ENCODE measurements at places on chromosomes 13 and 19.

DNA sequence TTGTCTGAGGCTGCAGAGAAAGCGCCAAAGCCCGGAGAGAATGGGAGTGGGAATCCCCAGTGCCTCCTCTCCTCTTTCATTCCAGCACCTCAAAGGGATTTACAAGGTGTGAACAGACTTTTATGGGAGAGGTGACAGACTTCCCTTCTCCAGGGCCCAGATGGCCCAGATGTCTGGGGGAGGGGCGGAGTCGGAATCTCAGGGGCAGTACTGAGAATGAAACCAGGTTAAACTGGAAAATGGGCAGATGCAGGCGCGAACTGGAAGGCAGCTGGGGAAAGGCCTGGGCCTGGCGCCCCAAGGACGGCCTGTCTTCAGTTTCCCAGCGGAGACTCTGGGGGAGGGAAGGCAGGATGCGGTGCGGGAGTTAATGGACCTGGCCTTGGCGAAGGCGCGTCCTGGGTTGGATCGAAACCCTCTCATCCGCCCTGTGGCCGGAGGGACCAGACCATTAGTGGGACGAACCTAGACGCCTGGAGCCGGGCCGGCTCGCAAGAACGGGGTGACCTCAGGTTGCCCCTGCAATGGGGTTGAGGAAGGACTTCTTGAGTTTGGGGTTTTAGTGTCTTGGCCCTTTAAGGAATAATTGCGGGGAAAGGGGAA lies 592 bp upstream of the TRIP10 start:
- ATAC-seq = no peak

DNA sequence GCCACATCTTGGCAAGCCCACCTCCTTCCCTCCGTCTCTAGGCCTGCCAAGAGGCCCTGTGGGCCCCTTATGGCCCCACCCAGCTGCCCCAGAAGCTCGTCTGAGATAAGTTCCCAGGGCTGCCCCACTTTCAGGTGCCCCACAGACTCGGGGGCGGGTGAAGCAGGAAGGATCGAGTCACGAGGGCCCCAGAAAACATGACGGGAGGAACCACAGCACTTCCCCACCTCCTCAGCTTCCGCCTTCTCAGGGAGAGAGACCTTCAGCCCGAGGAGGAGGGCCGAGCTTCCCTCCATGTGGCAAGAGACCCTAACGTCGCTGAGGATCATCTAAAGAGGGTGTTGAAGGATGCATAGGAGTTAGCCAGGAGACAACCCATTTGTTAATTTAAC lies 4.5 kb upstream of the IL12RB1 start:
- ATAC-seq = peak; percentile 77

DNA sequence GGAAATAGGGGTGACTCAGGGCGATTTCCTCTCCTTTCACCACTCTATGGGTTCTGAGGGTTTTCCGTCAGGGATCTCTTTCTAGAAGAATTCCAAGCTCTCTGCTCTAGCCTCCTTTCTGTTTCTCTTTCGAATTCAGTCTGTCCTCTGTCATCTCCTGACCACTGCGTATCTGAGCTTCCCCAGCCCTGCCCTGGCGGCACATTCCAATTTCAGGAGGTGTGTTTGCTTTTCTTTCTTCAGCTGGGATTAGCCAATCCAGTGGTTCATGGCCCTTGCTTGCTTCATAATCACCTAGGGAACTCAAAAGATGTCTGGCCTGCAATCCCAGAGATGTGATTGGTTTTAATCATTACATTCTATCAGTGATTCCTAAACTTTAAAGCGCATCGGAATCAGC lies 9.4 kb downstream of the IFNL2 start:
- ATAC-seq = no peak

- ATAC-seq = no peak
These were observed 29.6 kb upstream of the TSC22D1 start for GRCh38 chr13:44605721-44606120.

GRCh38 chr13:80101040-80101439 lies 239.9 kb downstream of the SPRY2 start:
- ATAC-seq = no peak

- ATAC-seq = no peak
These were observed 2.4 kb downstream of the MEDAG start for GRCh38 chr13:30908416-30908980.

- ATAC-seq = peak; percentile 83
These were observed at the start of gene SCN1B for GRCh38 chr19:35030257-35031071. SCN1B (plus strand) TSS chr19:35030470; CDS start chr19:35030821, 351 bp downstream.

DNA sequence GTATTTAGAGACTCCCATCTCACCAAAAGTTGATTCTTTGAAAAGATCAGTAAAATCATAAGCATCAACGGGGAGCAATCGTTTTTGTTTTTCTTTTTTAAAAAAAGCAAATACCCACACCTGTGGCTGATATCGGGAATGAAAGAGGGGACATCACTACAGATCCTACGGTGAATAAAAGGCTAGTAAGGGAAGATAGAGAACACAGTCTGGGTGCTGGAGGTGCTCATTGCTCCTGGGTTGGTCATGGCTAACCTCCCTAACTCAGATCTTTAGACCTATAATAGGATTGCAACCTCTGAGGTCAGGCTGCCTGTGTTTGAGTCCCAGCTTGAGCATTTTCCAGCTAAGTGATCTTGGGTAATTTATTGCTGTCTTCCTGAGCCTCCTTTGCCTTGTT lies 1.1 kb downstream of the EHD2 start:
- ATAC-seq = no peak

GRCh38 chr13:86066611-86067365 lies 267.6 kb upstream of the SLITRK6 start:
- no peak for ATAC-seq

DNA sequence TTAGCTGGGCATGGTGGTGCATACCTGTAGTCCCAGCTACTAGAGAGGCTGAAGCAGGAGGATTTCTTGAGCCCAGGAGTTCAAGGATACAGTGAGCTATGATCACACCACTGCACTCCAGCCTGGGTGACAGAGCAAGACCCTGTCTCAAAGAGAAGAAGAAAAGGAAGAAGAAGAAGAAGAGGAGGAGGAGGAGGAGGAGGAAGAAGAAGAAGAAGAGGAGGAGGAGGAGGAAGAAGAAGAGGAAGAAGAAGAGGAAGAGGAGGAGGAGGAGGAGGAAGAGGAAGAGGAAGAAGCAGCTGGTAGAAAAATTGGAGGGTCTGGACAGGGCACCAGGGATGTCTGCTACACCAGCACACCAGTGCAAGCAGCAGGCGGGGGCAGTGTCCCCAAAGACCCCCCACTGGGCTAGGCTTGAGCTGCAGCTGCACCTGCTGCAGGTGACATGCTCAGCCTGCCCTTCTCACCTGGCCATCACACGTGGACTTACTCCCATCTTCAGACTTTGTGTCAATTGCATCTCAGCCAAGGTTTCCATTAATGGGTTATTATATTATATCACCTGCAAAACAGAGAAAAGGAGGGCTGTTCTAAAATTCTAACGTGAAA lies 180.9 kb upstream of the ZNF507 start:
- ATAC-seq = no peak

DNA sequence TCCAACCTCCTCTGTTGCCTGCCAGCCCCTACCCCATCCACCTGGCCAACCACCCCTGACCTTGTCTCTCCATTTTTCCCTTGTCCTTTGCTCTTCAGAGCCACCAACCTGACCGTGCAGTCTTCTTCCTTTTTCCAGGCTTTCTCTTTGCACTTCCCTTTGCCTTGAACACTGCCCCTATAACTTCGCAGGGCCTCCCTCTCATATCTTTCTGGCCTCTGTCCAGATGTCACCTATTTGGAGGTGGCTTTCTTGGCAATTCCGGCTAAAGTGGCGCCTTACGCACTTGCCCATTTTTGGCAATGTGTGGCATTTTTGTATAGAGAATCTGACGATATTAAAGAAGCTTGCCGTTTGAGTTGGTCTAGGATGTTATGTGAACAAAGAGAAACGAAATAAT lies 844 bp downstream of the ZNF543 start:
- ATAC-seq = no peak

DNA sequence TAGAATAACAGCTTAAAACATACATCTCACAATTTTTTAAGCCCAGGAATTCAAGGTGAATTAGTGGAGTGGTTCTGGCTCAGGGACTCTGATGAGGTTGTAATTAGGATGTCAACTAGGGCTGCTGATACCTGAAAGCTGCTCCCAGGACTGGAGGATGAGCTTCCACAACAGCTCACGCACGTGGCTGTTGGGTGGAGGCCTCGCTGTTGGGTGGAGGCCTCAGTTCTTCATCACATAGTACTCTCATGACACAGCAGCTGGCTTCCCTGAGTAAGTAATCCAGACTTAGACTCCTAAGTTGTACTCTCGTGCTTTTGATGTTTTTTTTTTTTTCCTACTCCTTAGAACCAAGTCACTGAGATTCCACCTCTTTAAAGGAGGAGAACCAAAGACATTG lies 577.1 kb upstream of the PRR20A start:
- no peak for ATAC-seq

- ATAC-seq = no peak
These were observed 3.6 kb downstream of the FCHO1 start for GRCh38 chr19:17754634-17755442.

- no peak for ATAC-seq
These were observed 135.3 kb upstream of the TMTC4 start for GRCh38 chr13:100809856-100810255.

GRCh38 chr13:109406376-109406992 lies 379.9 kb downstream of the IRS2 start:
- ATAC-seq = no peak

- ATAC-seq = peak; percentile 59
These were observed 407.2 kb downstream of the KCNRG start for GRCh38 chr13:50422181-50423148.

DNA sequence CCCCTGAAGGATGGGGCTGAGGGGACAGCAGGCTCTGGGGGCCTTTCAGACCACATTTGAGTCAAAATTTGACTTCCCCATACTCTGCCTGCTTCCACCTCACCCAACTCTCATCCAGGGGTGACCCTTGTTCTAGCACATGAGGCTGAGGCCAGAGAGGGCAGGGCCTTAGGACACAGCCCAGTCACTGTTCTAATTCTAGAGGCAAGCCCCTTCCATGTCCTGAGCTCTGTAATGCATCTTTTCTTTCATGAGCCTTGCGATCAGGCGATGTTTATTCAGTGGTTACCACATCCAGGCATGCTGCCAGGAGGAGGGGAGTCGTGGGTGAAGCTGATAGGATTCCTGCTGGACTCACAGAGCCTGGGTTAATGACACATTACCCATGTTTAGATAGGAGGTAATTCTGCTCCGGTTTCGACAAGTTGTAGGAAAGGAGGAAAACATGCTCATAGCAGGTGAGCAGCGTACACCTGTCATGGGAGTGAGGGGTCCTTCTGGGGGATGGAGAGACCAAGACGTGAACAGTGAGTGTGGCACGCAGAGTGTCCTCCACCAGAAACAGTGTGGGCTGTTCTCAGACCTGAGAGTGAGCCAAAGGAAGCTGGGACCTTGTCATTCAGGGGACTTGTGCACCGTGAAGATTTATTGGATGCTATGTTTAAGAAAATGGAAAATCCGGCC lies 9.3 kb downstream of the RPS9 start:
- ATAC-seq = no peak

- no peak for ATAC-seq
These were observed 305.6 kb downstream of the COG6 start for GRCh38 chr13:39961036-39961435.

DNA sequence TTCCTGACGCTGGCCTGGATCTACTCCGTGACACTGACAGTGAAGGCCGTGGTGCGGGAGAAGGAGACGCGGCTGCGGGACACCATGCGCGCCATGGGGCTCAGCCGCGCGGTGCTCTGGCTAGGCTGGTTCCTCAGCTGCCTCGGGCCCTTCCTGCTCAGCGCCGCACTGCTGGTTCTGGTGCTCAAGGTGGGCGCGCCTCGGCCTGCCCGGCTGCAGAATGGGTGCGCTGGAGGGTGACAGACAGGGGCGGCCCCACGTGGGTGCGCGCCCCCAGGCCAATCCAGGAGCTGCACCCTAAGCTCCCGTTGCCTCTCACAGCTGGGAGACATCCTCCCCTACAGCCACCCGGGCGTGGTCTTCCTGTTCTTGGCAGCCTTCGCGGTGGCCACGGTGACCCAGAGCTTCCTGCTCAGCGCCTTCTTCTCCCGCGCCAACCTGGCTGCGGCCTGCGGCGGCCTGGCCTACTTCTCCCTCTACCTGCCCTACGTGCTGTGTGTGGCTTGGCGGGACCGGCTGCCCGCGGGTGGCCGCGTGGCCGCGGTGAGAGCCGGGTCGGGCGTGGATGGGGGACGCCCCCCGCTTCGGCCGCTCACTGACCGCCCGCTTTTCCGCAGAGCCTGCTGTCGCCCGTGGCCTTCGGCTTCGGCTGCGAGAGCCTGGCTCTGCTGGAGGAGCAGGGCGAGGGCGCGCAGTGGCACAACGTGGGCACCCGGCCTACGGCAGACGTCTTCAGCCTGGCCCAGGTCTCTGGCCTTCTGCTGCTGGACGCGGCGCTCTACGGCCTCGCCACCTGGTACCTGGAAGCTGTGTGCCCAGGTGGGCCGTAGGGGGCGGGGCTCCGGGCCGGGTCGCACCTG lies 7.2 kb downstream of the ABCA7 start:
- no peak for ATAC-seq

GRCh38 chr19:2337329-2337707 lies 8.8 kb downstream of the SPPL2B start:
- no peak for ATAC-seq

DNA sequence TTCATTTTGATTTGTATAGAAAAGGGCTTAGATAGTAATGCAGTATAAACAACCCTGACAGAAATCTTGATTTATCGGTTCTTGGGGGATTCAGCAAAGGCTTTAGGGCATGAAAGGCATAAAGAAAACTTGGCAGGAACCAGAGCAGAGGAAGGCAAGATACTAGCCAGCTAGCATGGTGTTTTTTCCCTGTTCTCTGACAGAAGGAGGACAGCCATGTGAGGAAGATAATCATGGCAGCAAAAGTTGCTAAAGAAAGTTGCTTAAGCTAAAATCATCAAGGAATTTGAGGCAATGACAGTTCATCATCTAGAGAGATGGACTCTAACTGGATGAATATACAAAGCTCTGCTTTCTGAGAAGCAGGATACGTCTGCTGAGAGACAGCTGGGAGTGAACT lies 294.1 kb downstream of the KCNRG start:
- no peak for ATAC-seq

DNA sequence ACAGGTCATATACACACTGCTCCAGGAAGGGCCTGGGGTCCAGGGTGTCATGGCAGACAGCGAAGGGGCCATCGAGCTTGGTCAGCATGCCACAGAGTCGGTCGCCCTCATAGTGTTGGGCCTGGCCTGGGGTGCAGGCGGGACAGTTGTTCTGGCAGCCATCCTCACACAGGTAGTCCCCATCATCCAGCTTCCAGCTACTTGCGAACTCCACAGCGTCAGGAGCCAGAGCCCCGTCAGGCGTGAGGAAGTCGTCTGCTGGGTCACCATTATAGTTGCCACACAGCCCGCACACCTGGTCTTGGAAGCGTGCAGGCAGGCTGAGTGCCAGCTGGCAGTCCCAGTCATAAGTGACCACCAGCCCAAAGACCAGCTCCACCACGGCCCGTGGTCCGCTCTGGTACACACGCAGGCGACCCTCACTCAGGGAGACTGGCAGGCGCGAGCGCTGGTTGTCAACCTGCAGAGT lies 16.2 kb downstream of the FCGBP start:
- no peak for ATAC-seq

GRCh38 chr13:21081926-21082325 lies 20.5 kb upstream of the LATS2 start:
- ATAC-seq = no peak
